CD4-positive, alpha-beta T cell treated with Interleukin-6 at 100 ng/mL for 8 hours (primary cell): ENCODE measurements at places on chromosomes 5 and 9.
A peak's percentile ranks its signal among the peaks of the same experiment; 100 is the strongest.

DNA sequence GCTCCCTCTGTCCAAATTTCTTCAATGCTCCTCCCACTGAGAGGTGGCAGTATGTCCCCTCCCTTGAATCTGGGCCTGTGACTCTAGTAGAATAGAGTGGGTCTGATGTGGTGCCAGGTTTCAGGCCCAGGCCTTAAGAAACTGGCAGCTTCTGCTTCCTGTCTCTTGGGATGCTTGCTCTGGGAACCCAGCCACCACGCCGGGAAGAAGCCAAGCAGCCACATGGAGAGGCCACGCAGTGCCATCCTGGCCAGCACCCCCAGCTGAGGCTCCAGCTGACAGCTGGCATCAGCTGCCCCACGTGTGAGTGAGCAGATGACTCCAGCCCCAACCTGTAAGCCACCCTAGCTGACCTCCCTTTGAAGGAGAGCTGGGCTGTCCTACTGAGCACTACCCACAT is 7.3 kb upstream of the TSPAN17 start:
- no peak for DNase-seq

- no peak for DNase-seq
These were observed 46.2 kb downstream of the PCA3 start for GRCh38 chr9:76810377-76810957.

GRCh38 chr5:11319836-11320580 is 559.0 kb upstream of the DAP start:
- no peak for DNase-seq

DNA sequence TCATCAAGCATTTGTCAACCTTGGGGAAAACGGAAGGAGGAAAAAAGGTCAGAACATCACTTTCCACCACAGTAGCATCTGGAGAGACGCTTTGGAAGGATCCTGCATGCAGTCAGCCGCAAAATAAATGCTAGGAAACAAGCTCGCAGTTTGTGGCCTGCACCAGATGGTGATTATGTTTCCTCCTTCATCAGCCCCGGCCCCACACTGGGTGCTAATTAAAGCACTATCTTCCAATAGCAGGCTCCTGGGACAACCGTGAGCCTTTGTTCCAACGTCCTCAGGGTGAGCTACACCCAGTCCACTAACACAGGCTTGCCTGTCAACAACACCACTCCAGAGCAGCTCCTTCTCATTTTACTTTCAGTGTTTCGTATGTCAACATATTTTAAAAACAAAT is 64.0 kb downstream of the RNF130 start:
- no peak for DNase-seq

GRCh38 chr5:107979291-107979690 is 308.6 kb upstream of the EFNA5 start:
- no peak for DNase-seq

DNA sequence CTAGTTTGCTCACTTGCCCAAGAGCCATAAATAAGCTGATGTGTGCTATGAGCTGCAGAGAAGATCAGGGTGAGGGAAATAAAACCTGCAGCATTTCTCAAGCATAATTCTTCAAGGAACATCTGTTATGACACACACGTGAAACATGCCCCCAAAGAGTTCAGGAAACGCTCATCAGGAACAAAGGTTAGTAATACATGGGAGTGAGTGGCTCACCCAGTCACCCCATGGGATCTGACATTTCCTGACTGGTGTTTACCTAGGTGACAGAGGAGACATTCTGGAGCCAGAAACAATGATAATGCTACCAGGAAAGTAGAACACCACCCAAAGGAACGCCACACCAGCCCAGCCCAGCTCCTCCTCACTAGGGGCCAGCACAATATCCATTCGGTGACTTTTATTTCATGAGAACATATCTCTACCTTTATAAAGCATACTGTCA is 66.0 kb downstream of the FRMD3 start:
- no peak for DNase-seq

- no peak for DNase-seq
These were observed 1.8 kb downstream of the ARRDC3 start for GRCh38 chr5:91381239-91381773.

DNA sequence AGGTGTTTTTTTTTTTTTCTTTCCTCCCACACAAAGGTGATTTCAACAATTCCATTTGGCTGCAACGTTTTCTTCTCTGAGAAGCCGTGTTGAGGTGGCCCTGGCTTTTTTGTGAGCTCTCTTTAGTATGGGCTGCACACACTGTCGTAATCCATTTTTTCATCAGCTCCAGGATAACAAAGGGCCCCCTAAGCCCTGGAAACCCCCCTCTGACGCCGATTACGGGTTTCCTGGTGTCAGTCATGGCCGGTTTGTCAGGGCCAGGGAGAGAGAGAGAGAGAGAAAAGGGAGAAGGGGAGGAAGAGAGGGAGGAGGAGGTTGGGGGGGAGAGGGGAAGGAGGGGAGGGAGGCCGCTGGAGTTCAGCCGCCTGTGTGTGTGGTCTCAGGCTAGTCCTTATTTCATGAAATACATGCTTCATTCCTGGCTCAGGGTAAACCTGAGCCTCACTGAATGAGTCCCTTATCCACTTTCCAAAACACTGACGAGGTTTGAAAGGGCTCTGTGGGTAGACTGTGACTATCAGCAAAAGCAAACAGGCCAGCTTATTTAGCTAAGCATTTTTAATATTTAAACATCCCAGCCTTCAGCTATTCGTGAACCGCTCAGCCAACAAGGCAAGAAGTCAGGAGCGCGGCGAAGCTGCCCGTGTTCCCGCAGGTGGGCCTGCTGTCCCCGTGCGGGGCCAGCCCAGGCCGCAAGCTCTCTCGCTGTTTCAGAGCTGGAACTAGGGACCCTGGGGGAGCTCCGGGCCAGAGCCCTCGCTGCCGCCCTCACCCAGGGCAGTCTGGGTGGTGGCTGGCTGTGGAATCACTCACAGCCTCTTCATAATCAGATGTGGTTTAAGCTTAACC is 172.8 kb downstream of the ERCC6L2 start:
- no peak for DNase-seq

GRCh38 chr5:159098603-159099436 is 896 bp downstream of the EBF1 start:
- peak; percentile 12 for DNase-seq

- DNase-seq, result no peak
These were observed 92.6 kb downstream of the RIC1 start for GRCh38 chr9:5721279-5722087.

DNA sequence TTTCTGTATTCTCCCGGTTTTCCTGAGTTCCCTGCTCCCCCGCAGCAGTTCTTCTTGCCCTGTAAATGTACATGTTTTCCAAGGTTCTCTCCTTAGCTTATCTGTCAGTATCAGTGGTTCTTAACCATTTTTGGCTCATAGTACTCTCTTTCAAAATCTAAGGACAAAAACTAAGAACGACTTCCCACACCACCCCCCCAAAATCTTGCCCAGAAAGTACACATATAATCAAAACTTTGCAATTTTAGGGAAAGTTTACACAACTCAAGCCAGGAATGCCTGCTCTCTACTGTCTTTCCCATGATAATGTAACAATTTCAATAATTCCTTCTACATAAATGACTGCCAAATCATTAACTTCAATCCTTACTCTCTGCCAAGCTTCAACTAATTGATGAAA is 4.5 kb downstream of the DCAF12 start:
- DNase-seq, result no peak

- no peak for DNase-seq
These were observed 3.3 kb downstream of the TLX3 start for GRCh38 chr5:171312129-171312974.

- DNase-seq, result no peak
These were observed 829.0 kb downstream of the TLE4 start for GRCh38 chr9:80400624-80401230.

GRCh38 chr9:123798195-123798594 is 131.7 kb downstream of the DENND1A start:
- DNase-seq, result no peak

DNA sequence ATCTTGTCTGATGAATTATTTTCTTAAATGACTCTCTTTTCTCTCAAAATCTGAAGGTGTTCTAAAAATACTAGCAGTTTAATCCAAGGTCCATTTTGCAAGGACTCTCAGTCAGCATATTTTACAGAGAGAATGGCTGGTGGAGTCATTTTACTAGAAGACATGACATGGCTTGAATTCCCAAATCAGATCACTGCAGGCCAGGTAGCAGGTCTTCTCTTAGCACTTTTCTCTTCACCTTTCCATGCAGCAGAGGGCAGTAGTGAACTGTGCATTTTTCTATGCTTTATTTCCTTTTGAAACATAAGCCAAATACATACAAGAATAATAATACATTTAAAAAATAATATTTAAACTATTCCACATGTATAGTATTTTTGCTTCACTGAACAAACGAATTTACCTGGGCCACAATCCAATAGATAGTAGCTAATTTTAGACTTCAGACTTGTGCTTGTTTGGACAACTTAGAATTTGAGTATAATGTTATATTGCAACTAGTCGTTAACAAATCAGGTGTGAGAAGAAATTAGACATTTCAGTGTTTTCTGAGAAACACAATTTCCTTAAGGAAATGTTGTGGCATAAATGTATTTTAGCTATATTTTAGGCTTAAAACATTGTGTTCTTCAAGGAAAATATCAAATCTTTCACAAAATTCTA is 289.4 kb upstream of the DAB2 start:
- DNase-seq, result peak; percentile 26

DNA sequence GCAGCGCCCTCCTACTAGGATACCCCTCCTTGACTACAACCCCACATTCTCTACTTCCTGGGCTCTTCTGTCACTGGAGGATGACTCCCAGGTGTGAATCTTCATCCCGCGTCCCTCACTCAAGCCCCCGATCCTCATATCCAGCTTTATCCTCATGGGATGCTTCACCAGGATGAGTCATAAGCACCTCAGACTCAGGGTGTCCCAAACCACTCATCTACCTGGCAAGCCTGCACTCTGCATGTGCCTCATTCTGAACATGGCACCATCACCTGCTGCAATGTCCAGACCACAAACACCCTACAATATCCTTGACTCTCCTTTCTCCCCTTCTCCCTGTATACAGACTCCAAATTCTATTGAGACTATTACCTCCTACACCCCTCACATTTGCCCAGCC is 1.5 kb upstream of the TGFBI start:
- DNase-seq, result no peak

DNA sequence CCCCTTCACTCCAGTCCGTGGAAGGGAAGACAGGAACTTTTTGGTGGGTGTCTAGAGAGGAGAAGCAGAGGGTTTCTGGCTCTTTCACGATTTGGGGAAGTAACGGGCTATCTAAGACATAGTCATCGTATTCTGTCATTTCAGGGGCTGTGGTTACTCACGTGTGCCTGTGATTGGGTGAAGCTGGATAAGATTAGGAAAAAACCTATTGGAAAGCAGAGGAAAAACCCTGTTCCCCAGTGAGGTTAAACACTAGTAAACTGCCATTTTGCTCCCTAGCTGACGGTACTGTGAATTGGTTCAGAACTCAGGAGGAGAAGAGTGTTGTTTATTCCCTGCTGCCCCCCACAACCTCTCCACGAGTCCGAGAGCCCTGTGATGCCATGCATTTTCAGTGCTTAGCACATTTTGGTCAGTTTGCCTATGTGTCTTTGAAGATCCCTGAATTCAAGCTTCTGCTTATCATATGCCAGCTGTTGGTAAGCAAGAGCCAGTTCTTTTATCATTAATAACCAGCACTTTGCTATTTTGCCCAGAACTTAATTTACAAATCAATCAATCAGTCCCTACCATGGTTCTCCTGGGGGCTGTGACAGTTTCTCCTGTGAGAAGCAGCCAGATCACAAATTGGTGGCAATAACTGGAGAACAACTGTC is 45.1 kb upstream of the ROR2 start:
- DNase-seq, result no peak

- no peak for DNase-seq
These were observed 288.7 kb downstream of the FANCC start for GRCh38 chr9:95028853-95029219.

DNA sequence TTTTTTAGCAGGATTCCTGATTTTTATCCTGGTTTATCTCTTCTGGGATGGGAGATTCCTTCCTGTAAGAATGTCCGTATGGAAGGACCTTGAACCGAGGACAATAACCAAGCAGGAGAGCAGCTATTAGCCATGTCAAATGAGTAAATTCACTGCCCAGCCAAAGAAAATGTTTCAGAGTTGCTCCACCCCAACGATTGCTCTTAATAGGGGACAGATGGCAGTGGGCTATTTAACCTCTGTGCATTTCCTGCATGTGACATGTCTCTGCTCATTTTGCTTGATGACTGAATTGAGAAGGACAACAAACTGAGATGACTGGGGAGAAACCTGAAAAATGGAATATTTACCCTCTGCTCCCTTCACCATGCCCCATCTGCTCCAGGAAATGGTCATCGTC is 479.9 kb upstream of the ZNF462 start:
- DNase-seq, result no peak

- no peak for DNase-seq
These were observed 258.6 kb downstream of the ASTN2 start for GRCh38 chr9:117156144-117156688.

GRCh38 chr9:34994260-34994899 is 4.8 kb downstream of the DNAJB5 start:
- DNase-seq, result no peak

- DNase-seq, result peak; percentile 3
These were observed 746 bp downstream of the STRBP start for GRCh38 chr9:123267481-123268198.

GRCh38 chr9:13478639-13479038 is 199.1 kb upstream of the MPDZ start:
- DNase-seq, result no peak

- DNase-seq, result peak; percentile 42
These were observed 6.5 kb upstream of the RICTOR start for GRCh38 chr5:39080597-39081204.

DNA sequence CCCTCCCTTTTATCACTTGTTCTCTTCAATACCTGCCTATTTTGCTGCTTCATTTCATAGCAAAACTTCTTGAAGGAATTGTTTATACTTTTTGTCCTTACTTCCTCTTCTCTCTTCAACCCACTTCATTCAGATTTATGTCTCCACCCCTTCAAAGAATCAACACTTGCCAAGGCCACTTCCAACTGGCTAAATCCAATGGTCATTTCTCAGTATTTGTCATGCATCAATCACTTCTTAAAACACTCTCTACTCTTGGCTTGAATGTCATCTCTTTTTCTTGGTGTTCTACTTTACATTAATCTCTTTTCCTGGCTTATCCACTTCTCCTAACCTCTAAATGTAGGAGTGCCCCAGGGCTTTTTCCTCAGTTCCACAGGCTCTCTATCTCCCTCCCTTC is 8.3 kb upstream of the FCHO2 start:
- no peak for DNase-seq

DNA sequence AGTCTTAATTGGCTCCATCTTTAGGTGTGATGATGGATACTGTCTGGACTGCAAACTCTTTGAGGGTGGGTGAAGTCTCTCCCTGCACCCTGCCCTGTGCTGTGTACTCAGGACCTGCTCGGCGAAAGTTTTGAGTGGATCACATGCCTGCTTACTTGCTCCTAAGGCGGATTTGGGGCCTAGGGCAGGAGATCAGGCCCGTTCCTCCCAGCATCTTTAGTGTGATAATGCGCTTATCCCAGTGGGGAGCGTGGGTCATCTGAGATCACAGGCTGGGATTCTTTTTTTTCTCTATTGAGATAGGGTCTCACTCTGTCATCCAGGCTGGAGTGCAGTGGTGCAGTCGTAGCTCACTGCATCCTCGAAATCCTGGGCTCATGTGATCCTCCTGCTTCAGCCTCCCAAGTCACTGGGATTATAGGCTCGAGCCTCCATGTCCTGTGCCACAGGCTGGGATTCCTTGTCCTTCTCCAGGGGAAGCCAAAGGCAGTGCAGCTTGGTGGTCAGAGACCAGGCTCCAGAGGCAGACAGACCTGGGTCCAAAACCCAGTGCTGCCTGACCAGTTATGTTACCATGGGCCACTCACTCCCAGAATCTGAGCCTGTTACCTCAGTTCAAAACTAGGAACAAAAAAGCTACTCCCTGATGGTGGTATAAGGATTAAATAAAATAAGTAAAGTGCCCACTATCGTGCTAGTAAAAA is 59.7 kb downstream of the ZNF618 start:
- no peak for DNase-seq
